HT1080 (cell line): ENCODE measurements at places on chromosomes 12 and 14.

- no peak for DNase-seq
These were observed 703.0 kb upstream of the TBX3 start for GRCh38 chr12:115386946-115387345.

DNA sequence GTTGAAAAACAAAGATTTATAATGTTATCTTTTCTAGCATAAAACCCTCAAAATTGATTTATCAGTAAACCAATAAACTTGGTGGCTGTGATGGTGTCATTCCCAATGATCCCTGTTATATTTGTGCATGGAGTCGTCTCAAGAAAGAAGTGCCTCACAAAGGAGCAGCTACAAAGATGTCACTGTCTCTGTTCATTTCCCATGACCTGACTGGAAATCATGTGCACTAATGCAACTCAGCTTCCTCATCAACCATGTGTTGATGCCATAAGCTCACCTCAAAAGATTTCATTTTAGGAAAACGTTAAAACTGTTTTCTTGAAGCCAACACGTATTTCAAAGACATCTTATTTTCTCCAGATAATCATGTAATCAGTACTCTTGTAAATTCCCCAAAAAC, 28.8 kb downstream of the CLEC1A start:
- DNase-seq = no peak

DNA sequence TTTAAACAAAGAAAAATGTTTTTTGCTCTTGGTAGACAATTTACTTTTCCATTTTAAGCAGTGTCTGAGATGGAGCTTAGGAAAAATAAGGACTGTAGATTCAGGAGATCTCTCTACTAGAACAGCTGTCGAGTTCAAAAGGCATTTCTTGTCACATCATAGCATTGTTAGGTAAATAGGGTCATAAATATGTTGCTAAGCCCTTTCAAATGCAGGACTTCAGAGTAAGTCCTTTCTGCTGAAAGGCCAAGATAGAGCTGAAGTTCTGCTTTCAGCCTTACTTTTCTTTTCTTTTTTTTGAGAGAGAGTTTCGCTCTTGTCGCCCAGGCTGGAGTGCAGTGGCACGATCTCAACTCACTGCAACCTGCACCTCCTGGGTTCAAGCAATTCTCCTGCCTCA, 98.2 kb downstream of the SYNE2 start:
- no peak for DNase-seq

DNA sequence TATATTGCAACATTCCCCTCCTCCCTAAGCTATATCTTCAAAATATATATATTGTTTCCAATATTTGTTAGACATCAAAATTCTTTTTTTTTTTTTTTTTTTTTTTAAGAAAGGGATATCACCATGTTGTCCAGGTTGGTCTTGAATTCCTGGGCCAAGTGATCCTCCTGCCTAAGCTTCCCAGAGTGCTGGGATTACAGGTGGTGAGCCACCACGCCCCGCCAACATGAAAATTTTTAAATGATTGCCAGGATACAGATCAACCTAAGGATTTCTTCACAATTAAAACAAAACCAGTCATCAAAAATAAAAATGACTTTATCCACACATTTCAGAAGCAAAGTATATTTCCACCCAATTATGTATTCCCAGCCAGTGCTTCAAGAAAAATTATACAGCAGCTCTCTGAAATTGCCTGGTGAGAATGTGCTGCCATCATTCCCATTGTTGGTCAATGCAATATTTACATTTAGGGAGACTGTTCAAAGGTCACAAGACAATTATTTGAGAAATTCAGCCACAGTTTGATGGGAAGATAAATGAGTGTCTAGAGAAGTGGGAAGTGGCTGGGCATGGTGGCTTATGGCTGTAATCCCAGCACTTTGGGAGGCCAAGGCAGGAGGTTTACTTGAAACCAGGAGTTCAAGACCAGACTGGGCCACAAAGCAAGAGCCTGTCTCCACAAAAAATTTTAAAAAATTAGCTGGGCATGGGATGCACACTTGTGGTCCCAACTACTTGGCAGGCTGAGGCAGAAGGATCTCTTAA, 141.7 kb upstream of the AMIGO2 start:
- no peak for DNase-seq

- no peak for DNase-seq
These were observed 424.4 kb upstream of the TBX3 start for GRCh38 chr12:115108129-115109100.

DNA sequence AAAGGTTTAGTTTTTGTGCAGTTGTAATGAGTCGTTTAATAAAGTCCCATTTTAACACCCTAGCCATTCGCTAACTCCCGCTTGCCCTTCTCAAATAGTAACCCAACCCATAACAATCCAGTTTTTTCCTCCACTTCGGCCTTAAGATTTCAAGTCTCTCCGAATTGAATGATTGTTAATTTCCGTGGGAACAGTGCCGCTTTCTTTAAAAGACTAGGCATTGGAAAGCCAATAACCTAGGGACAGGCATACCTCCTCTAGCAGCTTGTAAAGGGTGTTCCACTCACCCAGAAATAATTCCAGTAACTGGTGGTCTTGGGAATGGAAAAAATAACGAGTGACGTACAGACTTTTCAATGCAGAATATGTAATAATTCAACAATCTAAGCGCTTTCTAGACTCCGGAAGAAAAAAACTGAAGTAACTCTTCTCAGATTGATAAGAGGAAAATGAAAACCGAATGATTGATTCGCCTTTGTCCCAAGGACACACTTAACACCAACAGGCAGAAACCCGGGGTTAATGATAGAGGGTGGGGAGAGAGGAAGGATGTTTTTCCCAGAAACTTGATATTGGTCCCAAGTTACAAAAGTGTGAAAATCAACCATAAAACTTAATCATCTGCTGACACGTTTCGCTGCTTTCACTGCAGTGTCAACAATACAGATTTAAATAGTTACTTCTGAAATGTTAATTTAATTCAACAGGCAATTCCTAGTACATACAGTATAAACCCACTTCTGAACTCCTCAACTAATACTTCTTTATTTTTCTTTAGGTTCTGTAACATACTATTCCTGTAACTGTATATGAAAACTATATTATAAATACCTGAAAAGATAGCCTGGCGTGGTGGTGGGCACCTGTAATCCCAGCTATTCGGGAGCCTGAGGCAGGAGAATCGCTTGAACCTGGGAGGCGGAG, 1.0 kb upstream of the SINHCAF start:
- DNase-seq = no peak

- no peak for DNase-seq
These were observed 87.2 kb downstream of the DDX51 start for GRCh38 chr12:132056951-132057350.

GRCh38 chr12:130873106-130873795, 1.4 kb downstream of the RAN start:
- DNase-seq = no peak

- DNase-seq = no peak
These were observed 7.3 kb upstream of the CLECL1 start for GRCh38 chr12:9740106-9740750.

GRCh38 chr12:110508071-110508586, 6.0 kb downstream of the RAD9B start:
- no peak for DNase-seq

DNA sequence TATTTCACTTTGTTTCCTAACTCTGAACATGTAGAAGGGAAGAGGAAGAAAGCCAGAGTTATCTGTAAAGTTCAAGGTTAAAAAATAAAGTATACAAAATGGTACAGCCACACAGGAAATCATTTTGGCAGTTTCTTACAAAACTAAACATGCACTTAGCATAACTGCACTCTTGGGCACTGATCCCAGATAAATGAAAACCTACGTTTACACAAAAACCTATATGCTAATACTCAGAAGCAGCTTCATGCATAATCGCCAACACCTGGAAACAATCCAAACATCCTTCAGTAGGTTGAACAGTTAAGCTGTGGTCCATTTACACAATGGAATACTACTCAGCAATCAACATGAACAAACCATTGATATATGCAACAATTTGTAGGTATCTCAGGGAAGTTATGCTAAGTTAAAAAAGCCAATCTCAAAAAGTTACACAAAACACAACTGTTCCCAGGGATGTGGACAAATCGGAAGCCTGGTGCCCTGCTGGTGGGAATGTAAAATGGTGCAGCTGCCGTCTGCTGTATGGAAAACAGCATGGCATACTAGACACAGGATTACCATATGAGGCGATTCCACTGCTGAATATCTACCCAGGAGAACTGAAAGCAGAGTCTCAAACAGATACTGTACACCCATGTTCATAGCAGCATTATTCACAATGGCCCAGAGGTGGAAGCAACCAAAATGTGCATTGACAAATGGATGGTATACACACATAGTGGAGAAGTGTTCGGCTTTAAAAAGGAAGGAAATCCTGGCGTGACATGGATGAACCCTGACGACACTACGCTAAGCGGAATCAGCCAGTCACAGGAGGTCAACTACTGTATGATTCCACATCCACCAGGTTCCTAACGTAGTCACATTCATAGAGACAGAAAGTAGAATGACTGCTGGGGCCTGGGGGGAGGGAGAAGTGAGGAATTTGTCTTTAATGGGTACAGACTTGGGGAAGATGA, 37.7 kb downstream of the NRDE2 start:
- DNase-seq = no peak

DNA sequence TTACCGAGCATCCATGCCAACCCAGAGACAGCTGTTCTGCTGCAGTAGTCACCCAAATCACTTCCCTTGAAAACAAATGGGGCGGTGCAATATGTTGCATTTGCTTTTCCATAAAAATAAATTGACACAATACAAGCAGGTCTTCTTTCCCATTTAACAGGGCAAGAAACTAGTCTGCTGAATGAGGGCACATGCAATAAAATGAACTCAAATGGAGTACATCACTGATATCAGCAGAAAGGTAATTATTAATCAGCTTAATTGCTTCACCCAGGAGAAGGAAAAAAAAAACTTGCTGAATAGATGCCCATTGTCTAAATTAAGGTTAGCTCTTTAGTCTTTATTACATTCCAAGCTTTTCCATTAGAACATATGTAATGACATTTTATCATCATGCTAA, 175.1 kb upstream of the GZMB start:
- DNase-seq = no peak

- DNase-seq = peak; percentile 13
These were observed 678 bp downstream of the RPS6KA5 start for GRCh38 chr14:91059576-91060350.

DNA sequence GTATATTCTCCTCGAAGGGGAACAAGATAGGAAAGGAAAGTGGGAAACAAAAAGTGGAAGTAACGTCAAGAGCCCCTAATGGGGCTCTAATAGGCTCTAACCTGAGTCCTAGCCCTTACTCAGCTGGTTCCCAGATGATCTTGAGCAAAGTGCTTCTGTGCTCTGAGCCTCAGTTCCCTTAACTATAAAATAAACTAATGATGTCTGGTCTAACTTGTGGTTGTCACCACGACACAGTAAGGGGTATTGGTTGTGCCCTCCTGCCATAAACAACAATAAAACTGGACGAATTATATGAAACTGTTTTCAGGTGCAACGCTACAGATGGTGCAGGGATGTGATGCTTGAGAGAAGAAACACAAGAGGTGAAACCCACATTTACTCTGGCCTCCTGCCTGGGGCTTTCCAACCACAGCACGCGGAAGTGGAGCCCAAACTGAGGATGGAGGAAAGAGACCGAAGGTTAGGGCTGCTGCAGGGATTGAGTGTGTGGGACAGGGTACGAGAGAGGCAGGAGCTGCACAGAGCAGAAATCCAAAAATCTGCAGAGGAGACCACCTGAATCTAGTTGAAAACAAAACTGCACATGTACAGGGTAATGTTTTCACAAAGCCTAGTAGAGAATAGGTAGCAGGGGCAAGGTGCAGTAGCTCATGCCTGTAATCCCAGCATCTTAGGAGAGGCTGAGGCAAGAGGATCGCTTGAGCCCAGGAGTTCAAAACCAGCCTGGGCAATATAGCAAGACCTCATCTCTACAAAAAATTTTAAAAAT, 45.6 kb upstream of the BCL2L14 start:
- DNase-seq = no peak

DNA sequence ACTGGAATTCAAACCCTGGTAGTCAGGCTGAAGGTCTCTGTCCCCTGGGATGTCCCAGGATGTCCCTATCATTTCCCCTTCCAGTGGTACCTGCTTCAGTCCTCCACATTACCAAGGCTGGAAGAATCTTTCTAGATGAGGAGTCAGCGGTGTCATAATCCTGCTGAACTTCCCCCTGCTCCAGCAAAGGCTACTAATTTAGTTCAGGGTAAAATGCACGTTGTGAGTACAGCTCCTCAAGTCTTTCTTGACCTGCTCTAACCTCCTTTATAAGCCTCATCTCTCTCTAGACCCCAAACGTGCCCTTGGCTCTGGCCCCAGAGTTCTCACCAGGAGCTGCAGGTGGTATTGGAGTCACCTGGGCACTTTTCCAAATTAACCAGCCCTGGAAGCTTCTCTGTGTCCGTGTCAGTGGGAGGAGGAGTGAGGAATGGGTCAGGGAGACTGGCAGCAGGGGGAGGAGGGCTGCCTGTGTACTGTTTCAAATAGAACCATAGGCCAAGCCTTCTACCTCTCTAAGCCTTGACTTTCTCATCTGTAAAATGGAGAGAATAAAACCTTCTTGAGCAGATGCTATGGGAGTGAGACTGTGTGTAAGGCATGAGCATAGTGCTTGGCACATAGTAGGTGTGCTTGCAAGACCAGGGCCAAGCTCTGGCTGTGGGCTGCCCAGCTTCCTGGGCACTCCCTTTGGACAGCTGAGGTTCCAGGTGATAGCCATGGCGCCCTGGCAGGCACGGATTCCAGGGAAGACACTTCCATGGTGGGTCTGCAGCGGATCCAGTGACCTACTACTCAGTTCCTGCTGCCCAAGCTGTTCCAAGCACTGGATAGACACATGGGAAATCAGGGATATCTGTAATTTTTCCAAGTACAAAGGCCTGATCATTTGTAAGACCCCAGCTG, 24.5 kb downstream of the ASB2 start:
- peak; percentile 21 for DNase-seq

- DNase-seq = no peak
These were observed 110.2 kb downstream of the PPP2R5E start for GRCh38 chr14:63432888-63433552.

- no peak for DNase-seq
These were observed 71.3 kb downstream of the SUSD6 start for GRCh38 chr14:69682621-69683263.

DNA sequence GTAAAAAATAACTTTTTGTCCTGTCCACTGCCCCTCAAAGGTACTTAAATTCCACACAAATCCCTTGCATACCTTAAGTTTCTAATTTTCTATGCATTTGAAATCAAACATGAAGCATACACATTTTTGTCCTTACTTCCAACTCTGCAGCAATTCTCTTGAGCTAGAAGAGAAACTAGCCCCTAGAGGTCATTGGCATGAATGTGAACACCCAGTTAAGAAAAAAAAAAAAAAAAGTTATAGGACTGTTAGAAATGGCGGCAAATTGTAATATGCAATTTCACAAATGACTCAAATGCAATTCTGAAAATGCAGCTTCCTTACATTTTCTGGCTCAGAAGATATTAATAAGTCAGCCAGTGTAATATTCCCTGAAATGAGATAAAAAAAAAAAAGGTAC, 4.6 kb upstream of the ESR2 start:
- DNase-seq = no peak

GRCh38 chr14:102544747-102545460, 35.3 kb upstream of the ANKRD9 start:
- DNase-seq = no peak
